ENCODE measurements at places on chromosomes 7 and 10.

DNA sequence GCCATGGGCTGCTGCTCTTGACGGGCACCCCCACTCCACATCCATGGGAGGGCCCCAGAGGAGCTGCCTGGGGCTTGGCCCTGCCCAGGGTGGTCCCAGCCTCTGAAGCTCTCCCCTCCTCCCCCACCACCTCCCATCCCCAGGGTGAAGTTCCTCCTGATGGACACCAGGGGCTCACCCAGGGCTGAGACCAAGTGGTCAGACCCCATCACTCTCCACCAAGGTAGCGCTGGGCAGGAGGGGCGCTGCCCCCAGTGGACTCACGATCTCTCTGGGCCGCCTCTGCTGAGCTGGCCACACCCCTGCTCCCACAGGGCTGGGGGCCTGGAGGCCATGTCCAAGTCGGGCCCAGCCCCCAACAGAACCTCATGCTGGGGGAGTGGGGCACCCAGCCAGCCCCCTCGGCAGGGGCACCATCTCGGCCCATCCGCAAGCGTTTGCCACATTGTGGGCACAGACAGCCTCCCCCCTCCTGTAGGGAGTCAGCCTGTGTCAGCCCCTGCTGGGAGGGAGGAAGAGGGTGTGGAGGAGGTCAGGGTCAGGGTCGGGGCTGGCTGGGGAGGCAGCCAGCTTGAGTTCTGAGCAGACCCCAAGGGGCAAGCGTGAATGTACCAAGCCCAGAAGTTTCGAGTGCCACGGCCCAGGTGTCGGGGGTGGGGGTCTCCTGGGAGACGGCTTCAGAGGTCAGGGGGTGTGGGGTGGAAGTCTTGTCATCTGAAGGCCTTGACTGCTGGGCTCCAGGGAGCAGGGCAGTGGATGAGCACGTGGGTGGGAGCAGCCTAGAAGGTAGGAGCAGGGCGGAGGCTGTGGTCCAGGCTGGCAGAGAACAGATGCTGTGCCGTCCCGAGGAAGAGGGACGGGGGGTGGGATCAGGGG is 2.8 kb downstream of the UPK3B start:
- H3K27me3 ChIP-seq: no peaks in the 10 kb centered on the region
- no peak for DNase-seq
- no peaks in the 10 kb centered on the region for H3K4me1 ChIP-seq
- H3K27ac ChIP-seq: no peak overlapping the region
- no peaks in the 10 kb centered on the region for H3K36me3 ChIP-seq

DNA sequence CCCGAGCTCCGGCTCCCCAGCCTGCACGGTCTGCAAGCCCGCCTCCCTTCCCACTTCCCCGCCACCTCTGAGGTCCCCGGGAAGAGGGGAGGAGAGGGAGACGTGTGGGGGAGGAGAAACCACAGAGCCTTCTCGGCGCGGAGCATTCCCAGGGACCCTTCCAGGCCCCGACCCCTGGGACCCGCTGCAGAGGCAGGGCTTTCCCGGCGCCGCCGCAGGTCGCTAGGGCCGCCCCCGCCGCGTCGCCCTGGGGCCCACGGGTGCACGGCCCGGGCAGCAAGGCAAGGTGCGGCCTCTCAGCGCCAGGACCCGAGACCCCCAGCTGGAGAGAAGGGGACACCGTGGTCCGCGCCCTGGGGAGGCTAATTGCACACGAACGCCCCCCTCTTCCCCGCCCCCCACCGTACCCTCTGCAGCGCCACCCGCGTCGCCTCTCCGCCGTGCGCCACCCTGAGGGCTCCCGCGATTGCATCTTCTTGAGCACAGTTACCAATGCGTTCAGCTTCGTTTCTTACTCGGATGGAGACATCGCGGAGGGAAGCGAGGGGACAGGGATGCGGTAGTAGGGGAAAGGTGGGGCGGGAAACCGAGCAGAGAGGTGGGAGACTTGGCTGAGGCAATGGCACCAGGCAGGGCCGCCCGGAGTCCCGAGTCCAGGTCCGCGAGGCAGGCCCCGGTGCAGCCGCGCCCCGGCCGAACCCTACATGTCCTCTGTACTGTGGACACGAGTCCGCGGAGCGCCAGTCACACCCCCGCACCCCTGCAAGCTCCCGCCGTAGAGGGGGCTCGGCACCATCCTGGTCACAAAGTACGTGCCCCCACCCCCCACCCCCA is 28.9 kb downstream of the SKIDA1 start:
- DNase-seq: peak; percentile 65
- H3K27ac ChIP-seq: no peak overlapping the region
- H3K4me3 ChIP-seq: peak overlapping the region; percentile 84
- H3K4me1 ChIP-seq: no peaks in the 10 kb centered on the region

DNA sequence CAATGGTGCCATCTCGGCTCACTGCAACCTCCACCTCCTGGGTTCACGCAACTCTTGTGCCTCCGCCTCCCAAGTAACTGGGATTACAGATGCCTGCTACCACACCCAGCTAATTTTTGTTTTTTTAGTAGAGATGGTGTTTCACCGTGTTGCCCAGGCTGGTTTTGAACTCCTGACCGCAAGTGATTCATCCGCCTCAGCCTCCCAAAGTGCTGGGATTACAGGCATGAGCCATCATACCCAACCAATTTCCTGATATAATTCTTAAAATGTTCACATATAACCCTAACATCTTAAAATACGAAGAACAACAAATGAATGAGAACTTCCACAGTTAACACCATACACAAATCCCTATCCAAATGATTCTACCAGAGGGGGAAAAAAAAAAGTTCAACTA is 31.2 kb downstream of the BAIAP2L1 start:
- no peak overlapping the region for H3K27ac ChIP-seq
- H3K4me1 ChIP-seq: no peaks in the 10 kb centered on the region
- DNase-seq: no peak
- no peak overlapping the region for H3K4me3 ChIP-seq

DNA sequence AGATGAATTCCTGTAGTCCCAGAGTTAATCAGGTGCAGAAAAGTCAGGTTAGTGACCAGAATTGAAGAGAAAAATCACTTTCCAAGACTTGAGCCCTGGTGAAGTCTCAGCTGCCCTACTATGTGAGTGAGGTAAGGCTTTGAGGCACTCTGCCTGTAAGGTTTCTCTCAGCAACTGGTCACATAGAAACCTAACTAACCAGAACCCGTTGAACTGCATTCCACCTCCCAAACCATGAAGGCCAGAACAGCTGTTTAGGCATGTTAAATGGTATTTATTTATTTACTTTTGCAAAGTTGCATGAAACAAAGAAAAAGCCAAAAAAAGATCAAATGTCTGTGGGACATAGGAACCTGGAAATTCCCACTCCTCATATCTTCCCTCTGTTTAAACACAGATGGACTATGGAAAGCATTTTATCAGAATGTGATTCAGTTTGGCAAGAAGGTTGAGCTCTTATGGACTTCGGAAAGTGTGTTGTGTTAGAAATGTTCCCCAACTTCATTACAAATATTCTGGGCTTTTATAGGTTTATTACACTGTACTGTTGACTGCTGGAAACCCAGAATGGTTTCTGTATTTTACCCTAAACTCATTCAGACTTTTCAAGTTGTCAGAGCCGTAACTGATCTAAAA is 12.8 kb upstream of the GPR85 start:
- H3K36me3 ChIP-seq: no peaks in the 10 kb centered on the region
- no peak overlapping the region for H3K4me3 ChIP-seq
- no peak overlapping the region for H3K27ac ChIP-seq
- no peaks in the 10 kb centered on the region for H3K4me1 ChIP-seq

DNA sequence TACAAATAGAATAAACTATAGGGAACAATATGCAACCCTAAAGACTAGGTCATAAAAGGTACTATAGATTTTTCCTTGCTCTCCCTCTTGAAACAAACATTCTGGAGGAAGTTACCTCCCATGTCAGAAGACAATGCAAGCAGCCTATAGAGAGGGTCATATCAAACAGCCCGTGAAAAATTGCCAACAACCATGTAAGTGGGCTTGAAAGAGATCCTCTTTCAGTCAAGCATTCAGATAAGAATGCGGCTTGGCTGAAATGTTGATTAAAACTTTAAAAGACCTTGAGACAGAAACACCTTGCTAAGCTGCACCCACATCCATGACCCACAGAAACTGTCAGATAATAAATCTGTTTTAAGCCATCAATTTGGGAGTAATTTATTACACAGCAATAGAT is 526.6 kb upstream of the GHITM start:
- no peak overlapping the region for H3K4me3 ChIP-seq
- no peaks in the 10 kb centered on the region for H3K4me1 ChIP-seq
- no peaks in the 10 kb centered on the region for H3K36me3 ChIP-seq
- H3K27me3 ChIP-seq: no peaks in the 10 kb centered on the region
